ENCODE measurements at places on chromosomes 6 and 20. TPM values are rescaled to one million over a fixed set of nuclear protein-coding genes. Genes with fewer than 3 reads are reported as not detected.

DNA sequence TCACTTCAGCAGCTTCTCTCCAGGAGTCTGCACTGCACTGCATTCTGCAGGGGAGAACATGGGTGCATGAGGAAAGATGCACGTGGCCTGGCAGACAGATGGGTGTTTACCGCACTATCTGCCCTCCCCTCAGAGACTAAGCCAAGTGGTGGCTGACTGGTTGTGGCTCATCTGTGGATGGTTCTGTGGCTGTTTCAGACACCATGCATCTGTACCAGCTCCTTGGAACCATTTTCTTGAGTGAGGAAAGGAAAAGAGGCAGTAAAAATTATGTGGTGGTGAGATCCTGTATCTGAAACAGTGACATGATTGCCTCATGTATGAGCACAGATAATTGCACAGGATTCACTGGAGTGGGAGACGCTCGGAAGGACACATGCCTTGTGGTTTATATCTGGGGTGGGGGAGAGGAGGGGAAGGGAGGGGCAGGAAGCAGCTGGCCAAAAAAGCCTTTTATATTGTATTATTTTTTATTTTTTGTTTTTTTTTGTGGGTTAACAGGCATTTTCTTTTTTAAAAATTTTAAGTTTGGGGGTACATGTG lies 161.7 kb downstream of the ERMARD start:
- DNase-seq, result no peak

GRCh38 chr6:15763837-15764236 lies 101.0 kb upstream of the DTNBP1 start:
- DNase-seq, result no peak

DNA sequence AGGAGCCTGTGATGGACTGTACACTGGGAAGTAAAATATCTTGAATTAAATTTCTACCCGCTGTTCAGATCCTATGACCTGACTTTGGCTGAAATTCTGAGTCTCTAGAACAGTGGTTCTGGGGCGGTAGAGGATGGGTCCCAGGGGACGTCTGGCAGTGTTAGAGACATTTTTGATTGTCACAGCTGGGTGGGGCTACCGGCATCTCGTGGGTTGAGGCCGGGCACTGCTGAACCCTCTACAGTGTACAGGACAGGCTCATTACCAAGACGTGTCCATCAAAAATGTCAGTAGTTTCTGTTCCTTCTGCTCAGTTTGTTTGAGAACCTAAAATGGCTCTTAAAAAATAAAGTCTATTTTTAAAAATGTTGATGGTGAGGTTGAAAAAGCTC lies 11.5 kb upstream of the RPS6KA2 start:
- DNase-seq, result no peak

DNA sequence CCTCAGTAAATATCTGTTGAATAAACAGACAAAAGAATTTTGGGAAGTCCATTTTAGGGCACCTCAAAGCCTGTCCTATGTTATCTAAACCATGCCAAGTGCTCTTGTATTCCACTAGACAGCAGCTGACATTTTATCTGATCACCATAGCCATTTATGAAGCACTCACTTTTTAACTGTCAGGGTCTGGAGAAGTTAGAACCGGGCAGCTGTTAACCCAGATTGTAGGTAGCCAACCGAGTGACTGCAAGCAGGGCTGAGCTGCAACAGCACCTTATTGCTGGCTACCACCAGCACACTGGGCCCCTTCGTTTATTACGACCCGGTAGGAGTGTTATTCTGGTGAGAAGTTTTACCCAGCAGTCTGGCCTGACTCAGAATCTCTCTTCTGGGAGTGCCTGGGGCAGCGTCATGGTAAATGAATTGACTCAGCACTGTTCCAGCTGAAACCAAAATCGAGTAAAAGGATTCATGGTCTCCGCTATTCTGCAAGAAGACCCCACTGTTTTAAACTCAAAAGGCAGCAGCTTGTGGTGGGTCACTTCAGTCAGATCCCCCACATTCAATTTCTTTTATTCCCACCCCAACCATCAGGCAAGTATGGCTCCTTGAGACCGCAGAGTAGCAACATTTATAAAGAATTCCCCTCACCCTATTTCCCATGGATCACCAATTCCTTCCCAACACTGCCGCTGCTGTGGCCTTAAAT lies 1.7 kb downstream of the UBE2V1 start:
- no peak for DNase-seq

DNA sequence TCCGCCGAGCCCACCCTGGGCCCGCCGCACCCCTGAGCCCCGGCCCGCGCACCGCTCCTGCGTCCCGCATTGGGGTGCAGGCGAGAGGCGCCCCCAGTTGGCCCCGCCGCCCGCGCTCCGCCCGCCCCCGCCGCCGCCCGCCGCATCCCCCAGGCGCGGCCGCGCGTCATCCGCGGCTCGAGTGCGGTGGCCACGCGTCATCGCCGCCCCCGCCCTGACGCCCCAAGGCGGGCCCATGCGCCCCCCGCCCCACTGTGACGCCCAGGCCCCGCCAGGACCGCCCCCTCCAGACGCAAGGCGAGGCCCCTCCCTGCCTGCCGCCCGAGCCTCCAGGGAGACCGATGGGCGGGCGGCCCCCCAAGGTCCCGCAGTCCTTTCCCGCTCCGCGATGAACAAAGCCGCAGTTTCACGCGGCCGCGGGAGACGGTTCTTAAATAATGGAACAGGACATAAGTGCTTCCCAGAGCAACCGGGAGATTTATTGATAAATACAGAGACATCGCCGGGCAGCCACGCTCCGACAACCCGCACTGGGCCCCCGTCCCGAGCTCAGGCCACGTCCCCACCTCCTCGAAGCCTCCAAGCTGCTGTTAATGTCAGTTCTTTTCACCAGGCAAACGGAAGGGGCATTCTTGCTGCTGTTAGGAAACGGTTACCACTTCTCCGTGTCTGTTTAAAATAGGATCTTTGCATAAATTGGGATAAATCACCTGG lies at the start of gene ANKRD60:
Gene ANKRD60 (minus strand): TSS at position 170 of the 714 bp plus-strand sequence. CDS start 0 bp downstream, at position 170.
- DNase-seq, result peak; percentile 44

GRCh38 chr6:22079783-22080182 lies 217.1 kb downstream of the PRL start:
- DNase-seq, result peak; percentile 51

GRCh38 chr20:40467703-40468411 lies 221.2 kb downstream of the MAFB start:
- DNase-seq, result no peak

DNA sequence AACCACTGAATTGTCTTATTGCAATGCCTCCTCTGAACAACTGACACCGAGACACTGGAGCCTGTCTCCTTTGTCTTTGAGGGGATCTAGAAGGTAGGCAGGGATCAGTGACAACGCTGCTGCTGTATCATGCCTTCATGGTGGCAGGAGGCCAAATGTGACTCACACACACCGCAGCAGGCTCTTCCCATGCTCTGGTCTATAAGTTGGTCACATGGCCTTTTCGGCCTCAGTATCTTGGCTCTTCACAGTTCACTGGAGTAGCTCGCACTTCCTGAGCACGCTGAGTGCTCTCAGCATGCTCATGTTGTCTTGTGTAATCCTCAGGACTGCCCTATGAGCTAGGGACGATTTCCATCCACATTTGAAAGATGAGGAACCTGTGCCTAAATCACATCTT lies 167.4 kb upstream of the PCSK2 start:
- DNase-seq, result no peak

GRCh38 chr6:149983145-149983544 lies 19.4 kb downstream of the ULBP1 start:
- no peak for DNase-seq

DNA sequence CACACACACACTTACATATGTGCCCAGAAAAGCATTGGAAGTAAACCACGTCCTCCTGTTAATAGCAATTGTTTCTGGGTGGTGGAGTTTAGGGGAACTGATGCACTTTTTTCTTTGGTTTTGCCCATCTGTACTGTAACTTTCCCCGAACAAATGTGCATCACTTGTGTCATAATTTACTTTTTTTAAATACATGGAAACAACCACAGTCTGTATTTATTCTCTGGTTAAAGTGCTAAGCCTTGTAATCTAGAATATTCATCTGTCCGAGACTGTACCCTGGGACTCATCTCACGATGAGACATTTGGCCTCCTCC lies 61.5 kb upstream of the CD93 start:
- no peak for DNase-seq

DNA sequence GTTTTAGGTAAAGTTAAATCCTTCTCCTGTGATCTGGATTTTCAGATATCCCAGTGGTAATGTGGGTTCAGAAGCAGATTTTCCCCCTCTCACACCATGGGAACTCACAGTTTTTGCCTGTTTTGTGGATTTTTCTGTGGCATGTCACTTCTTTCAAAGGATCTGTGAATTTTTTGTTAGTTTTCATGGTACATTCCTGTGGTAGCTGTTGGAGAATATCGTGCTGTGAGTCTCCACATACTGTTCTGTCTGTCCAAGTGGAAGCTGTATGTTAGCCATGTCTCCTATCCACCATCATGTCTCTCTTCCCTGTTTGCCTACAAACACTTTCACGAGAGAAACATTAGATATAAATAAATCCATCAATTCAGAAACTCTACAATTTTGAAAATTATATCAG lies 378.7 kb upstream of the ADGRB3 start:
- DNase-seq, result no peak

DNA sequence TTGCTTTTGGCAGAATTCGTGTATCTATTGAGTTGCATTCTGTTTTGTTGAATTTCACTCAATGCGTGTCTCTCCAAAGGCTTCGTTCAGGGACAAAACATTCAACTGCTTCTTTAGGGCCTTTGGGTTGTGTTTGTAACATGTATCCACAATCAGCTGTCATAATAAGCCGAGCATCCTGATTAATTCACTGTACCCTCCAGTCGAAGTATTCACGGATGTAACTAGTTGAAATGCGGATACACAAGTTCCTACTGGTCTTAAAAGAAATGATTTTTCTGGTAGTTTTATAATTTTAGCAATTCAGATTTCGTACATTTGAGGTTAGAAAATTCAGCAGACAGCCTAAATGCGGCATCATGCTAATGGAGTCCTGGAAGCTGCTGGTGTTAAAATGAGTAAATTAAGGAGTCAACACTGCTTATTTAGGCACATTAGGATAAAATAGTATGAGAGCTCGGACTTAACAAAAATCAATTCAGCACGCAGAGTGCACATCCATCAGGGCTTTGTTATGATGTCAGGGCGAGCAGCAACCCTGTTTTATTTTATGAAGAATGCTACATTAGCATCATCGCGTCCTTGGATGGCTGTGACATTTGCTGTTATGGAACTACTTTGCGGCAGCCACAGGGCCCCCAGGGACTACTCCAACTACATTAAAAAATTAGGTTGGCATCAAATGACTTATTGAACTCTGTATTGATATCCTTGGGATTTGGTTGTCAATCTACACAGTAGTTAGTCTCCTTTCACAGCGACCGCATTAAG lies 489.3 kb upstream of the FLRT3 start:
- DNase-seq, result no peak

- DNase-seq, result no peak
These were observed 45.7 kb upstream of the TRAF3IP2 start for GRCh38 chr6:111651185-111652034.

DNA sequence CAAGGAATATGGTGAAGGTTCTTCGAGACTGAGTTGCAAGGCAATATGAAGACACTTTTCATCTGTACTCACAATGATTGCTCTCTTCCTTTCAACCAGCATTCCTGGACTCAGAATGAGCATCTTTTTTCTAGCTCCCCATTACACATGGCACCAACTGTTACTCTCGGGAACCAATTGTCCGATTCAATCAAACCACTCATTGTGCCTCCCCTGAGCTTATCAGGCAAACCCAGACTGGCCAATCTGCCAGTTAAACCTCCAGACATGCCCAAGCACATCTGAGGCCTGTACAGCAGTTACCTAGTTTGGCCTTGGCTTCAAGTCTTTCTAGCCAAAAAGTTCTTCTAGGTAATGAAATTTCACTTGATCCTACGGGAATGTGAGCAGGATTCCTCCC lies 164.1 kb downstream of the ID4 start:
- no peak for DNase-seq

GRCh38 chr20:46970937-46971630 lies 76.4 kb downstream of the EYA2 start:
- no peak for DNase-seq

The TFB1M gene
- polyA plus RNA-seq, result 13.2 TPM
